Glomerular endothelial cell (primary cell): ENCODE measurements at places on chromosomes 3 and 15. TPM values are rescaled to one million over a fixed set of nuclear protein-coding genes. Genes with fewer than 3 reads are reported as not detected.

DNA sequence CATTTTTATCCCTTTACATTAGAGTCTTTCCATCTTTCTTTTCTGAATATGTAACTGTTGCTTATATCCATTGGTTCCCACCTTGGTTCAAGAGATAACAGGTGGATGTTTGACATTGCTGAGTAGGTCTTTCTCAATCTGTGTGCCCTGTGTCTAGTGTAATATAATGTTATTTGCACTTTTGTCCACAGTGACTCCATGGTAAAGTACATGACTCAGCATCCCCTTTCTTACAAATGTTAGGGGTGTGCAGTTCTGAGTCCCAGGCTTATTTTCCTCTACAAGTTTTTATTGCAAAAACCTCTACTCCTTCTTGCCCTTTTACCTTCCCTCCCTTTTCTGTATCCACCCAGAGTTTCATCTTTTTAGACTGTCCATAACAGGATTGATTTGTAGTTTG lies 116.5 kb downstream of the RSRC1 start:
- DNase-seq, result no peak

DNA sequence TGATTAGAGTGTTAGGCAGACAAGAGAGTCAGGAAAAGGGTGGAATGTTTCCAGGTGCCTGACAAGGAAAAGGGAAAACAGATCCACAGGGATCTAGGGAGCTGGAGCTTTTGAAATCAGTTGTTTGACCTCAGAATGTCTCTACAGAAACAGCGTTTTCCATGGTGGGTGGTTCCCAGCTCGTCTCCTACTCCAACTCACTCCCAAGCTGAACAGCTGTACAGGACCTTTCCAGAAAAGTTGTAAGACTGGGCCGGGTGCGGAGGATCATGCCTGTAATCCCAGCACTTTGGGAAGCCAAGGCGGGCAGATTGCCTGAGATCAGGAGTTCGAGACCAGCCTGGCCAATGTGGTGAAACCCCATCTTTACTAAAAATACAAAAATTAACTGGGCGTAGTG lies 55.7 kb upstream of the RYK start:
- DNase-seq, result no peak

- peak; percentile 72 for DNase-seq
These were observed 799.8 kb downstream of the DIPK2A start for GRCh38 chr3:144771381-144771870.

GRCh38 chr15:92122259-92122658 lies 268.8 kb downstream of the SLCO3A1 start:
- no peak for DNase-seq

- no peak for DNase-seq
These were observed 65.0 kb downstream of the TRIM69 start for GRCh38 chr15:44801364-44801763.

DNA sequence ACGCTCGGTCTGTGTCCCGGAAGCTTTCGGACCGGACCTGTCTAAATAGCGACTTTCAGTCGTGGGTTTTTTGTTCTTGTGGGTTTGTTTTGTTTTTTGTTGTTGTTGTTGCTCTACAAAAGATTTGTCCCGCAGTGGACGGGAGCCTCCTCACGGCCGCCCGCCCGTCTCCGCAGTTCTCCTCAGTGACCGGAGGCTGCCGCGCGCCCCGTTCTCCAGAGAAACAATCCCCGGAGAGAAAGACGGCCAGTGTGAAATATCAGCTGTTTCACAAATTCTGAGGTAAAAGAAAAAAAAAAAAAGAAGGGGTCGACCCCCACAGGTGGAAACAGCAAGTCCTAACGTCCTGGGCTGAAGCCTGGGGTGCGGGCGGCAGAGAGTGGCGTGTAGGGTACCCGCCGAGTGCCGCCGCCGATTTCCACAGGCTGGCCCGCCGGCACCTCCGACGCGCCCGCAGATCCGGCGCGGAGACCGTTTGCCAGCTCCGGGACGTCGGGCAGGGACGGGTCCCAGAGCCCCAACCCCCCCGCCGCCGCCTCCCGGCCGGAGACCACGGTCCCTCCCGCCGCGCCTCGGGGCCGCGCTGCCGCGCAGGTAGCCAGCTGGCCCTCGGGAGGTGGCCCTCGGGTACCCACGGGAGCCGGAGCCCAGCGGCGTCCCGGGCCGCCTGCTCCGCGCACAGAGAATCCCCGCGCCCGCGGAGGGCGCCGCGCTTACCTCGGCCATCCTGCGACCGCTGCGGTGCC lies 478 bp downstream of the BNC1 start:
- DNase-seq, result no peak

- no peak for DNase-seq
These were observed 30.1 kb upstream of the ADAMTS7 start for GRCh38 chr15:78841376-78841706.

GRCh38 chr15:74316141-74316540 lies 51.3 kb downstream of the CYP11A1 start:
- DNase-seq, result no peak

GRCh38 chr3:127760361-127760760 lies 62.0 kb downstream of the MGLL start:
- DNase-seq, result no peak

DNA sequence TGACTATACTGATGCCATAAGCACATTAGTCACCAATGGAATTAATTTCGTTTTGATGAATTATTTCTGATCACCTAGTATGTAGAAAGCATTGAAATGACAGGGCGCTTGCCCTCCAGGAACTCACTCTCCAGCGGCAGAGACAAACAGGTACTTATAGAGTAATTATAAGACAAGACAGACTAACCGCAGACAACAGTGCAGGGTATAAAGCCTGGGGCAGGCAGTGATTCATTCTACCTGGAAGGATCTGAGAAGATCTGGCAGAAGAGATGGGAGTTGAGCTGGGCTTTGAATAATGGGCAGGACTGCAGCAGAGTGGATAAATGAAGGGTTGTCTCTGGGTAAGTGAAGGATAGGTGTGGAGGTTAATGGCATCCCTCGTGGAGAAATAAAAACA lies 331.8 kb downstream of the FGF12 start:
- DNase-seq, result no peak

GRCh38 chr15:75129788-75130187 lies 71.9 kb upstream of the C15orf39 start:
- DNase-seq, result no peak

GRCh38 chr3:132457286-132457685 lies 40.0 kb downstream of the DNAJC13 start:
- DNase-seq, result no peak

DNA sequence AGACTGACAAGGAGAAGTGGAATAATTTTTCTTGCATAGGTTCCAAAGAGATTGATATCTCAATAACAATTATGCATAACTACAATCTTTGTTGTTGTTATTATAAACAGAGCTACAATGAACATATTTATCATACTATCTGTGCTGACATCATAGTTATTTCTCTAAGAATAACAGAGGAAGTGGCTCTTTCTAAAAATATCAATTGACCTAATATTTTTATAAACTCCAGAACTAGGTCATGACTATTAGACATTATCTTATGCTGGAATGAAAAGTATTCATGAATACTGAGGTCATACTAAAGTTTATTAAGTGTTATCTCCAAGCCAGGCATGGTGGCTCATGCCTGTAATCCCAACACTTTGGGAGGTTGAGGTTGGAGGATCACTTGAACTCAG lies 114.1 kb downstream of the DCLK3 start:
- DNase-seq, result no peak

DNA sequence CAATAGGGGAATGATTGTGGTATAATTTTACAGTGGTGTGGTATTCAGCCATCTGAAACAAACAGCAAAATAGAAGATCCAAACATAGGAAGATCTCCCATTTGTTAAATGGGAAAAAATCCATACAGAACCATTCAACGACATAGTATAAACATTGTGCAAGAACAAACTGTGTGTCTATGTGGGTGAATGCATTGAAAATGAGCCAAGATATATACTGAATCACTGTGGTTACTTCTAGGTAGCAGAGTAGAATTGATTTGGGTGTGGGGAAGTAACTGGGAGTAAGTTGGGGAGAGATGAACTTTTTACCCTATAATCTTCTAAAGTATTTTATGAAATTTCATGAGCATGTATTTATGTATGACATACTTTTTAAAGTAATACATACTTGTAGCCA lies 123.1 kb upstream of the UMPS start:
- DNase-seq, result no peak

DNA sequence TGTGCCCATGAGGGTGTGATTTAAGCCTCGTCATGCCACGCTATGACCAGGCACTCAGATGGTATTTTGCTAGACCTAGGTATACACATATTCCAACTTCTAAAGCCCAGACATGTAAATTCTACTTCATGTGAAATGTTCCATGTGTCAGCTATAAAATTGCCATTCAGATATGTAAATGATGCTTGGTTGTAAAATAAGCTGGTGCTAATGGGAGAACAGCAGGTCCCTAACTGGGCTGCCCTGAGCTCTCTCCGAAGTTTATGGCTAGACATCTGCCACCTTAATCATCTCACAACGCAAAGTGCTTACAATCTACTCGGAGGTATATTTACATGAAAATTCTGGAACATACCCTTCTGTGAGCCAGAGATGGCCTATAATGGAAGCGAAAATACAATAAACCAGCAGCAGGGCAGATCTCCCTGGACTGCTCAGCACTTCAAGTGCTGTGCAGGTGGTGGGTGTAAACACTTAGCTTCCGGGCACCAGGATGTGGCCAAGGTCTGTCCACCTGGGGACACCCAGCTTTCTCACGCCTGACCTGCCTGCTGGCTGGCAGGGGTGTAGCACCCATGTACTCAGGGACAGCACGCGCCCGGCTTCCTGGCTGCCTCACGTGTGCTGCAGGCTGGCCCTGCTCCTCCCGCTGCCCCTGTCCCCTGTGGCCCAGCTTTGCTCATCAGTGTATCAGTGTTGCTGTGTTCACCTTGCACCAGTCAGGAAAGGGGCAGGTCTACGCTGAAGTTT lies 82.0 kb downstream of the CHDH start:
- DNase-seq, result no peak

IGSF11 gene
- 0.44 TPM in 1 of 2 replicates, not detected in the other for total RNA-seq

IL17RE gene
- total RNA-seq, result 0.39 and 1.3 TPM in 2 replicates

SHC4 gene
- total RNA-seq, result 1.1 and 2.8 TPM in 2 replicates

DUOXA2 gene
- not detected in 2 replicates for total RNA-seq

GASK1A gene
- not detected in 2 replicates for total RNA-seq

NRG4 gene
- total RNA-seq, result not detected in 2 replicates

CHRNA5 gene
- 1.6 and 2.5 TPM in 2 replicates for total RNA-seq

ATP8B4 gene
- not detected in 2 replicates for total RNA-seq
